ENCODE measurements at places on chromosomes 5 and 9. TPM values are rescaled to one million over a fixed set of nuclear protein-coding genes. Genes with fewer than 3 reads are reported as not detected.

Gene DIPK1B
- total RNA-seq, result 0.98 TPM

Gene GZMA
- not detected for total RNA-seq

Gene PLPP1
- 254 TPM for total RNA-seq

Gene RANBP3L
- not detected for total RNA-seq

Gene GARIN3
- total RNA-seq, result not detected

Gene DMRT3
- not detected for total RNA-seq

Gene ACTL7A
- not detected for total RNA-seq

Gene C8G
- total RNA-seq, result not detected

Gene CLPTM1L
- 108 TPM for total RNA-seq

Gene GLRA1
- total RNA-seq, result not detected

Gene CDH6
- 7.4 TPM for total RNA-seq

Gene AKNA
- 9.9 TPM for total RNA-seq
